Inflammatory macrophage treated with lipopolysaccharide for 1 hour (primary cell): ENCODE measurements at places on chromosomes 12 and 14.
A peak's percentile ranks its signal among the peaks of the same experiment; 100 is the strongest.

DNA sequence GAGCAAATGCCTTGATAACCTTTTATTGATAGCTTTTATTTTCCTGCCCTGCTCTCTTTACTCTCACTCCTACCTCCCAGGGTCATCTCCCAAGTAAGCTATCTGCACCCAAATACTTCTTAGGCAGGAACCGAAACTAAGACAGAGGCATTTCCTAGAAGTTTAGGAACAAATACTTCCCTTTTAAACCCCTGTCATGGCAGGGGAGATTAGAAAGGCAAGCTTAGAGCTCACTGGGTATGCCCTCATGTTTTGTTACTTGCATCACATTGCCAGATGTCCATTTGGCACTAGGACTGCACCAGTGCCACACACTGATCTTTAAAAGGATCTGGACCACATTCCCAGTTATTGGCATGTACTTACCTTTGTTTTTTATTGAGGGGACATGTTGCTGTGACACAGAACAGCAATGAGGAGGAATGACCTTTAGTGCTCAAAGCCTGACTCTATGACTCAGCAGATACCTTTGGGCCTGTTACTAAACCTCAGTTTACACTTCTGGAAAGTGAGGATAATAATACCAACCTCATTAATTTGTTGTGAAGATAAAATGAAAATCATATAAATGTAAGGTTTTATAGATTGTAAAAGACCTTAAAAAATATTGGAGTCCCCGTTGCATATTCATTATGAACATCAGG lies 40.9 kb upstream of the MBIP start:
- DNase-seq: peak; percentile 53

DNA sequence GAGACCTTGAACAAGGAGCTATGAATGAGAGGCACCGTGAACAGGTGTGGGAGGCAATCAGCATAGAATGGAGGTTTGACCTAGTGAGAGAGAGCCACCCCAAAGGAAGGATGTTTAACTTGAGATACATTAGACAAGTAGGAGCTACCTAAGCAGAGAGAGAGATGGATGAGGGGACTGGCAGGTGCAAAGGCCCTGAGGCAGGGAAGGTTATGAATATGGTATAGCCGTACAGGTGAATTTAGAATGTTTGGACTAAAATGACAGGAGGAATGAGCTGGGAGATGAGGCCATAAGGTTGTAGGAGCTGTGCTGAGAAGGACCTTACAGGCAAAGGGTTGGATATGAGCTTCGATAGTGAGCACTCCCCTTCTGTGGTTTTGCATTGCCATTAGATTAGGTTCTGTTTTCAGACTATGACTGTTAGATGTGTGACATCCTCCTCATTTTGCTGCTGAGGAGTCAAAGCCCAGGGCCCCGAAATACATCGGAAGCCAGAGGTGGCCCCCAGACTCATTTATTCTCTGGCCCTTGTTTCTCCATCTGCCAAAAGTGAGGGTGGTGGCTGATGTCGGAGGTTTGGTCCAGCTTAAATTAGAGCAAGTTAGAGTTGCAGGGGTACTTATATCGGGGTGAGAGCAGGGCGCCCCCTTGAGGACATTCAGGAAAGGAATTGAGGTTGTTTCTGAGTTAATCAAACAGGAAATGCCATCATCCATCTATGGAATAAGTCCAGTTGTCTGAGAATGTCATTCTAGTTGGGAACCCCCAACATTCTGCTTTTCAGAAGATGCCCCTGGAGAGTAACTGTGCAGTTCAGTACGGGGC lies 29.4 kb downstream of the SLC24A4 start:
- DNase-seq: peak; percentile 74

GRCh38 chr14:103476631-103477030 lies 46.0 kb downstream of the CKB start:
- no peak for DNase-seq

GRCh38 chr14:70472253-70473159 lies 20.5 kb downstream of the ADAM21 start:
- no peak for DNase-seq

DNA sequence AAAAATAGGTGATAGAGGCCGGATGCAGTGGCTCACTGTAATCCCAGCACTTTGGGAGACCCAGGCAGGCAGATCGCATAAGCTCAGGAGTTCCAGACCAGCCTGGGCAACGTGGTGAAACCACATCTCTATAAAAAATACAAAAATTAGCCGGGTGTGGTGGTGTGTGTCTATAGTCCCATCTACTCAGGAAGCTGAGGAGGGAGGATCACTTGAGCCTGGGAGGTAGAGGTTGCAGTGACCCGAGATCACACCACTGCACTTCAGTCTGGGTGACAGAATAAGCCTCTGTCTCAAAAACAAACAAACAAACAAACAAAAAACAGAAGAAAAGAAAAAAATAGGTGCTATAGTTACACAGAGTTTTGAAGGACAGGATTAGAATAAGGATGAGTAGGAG lies 142.1 kb downstream of the SAMD4A start:
- no peak for DNase-seq

GRCh38 chr14:82080370-82080769 lies 546.7 kb upstream of the SEL1L start:
- DNase-seq: no peak

- DNase-seq: peak; percentile 51
These were observed at the start of gene PROX2 for GRCh38 chr14:74875941-74876913. PROX2 (minus strand) TSS chr14:74876145; CDS start chr14:74863834, 12,311 bp downstream.
